ENCODE measurements at places on chromosomes 2 and 18. TPM values are rescaled to one million over a fixed set of nuclear protein-coding genes. Genes with fewer than 3 reads are reported as not detected.

PTPN4 gene
- polyA plus RNA-seq, result 21.2 TPM

IL1A gene
- 146 TPM for polyA plus RNA-seq

SKA1 gene
- polyA plus RNA-seq, result 1.1 TPM

DRC1 gene
- not detected for polyA plus RNA-seq

CDH7 gene
- polyA plus RNA-seq, result not detected

ARMC9 gene
- polyA plus RNA-seq, result 16.5 TPM

FOXI3 gene
- 0.02 TPM for polyA plus RNA-seq

DNA sequence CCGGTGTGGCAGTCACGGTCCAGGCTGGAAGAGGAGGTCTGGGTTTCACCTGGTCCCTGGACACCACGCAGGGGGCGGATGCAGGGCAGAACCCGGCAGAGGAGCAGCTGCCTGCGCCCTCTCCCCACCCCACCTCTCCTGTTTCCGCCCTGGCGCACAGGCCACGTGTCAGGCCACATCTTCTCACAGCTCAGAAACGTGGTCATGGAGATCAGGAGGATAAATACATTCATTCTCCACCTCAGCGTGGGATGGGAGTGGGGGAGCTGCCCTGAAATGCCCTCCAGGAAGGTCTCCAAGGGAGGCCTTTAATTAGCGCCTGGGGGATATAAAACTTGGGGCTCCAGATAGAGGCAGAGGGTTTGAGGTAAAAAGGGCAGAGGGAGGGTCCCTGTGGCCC, 142.0 kb downstream of the KCTD1 start:
- no peaks in the 10 kb centered on the region for H3K36me3 ChIP-seq
- H3K27me3 ChIP-seq, result no peaks in the 10 kb centered on the region
- H3K4me3 ChIP-seq, result no peak overlapping the region

- peaks cover 14% of the 10 kb centered on the region for H3K36me3 ChIP-seq
- peak overlapping the region; percentile 97 for H3K27ac ChIP-seq
- peak overlapping the region; percentile 66 for H3K4me3 ChIP-seq
- peaks cover 50% of the 10 kb centered on the region for H3K4me1 ChIP-seq
- no peaks in the 10 kb centered on the region for H3K27me3 ChIP-seq
Measured at GRCh38 chr18:9615280-9615797, 980 bp upstream of the PPP4R1 start.

GRCh38 chr2:224984637-224985036, 57.6 kb downstream of the DOCK10 start:
- peaks cover 7% of the 10 kb centered on the region for H3K4me1 ChIP-seq
- DNase-seq, result no peak
- no peaks in the 10 kb centered on the region for H3K36me3 ChIP-seq
- H3K27ac ChIP-seq, result no peak overlapping the region

DNA sequence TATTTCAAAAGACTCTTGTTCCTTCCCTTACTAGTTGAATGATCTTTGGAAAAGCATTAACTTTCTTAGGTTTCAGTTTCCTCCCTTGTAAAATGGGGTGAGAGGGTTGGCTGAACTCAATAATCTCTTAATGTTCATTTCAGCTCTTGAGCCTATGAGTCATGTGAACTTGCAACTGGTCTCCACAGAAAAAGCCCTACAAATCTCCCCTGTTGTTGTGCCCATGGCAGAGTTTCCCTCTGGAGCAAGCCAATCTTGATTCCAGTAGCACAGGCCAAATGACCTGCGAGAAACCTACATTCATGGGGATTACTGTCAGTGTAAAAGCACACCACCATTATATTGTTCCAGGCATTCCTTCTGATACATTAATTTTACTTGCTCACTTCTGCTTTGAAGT, 388.9 kb downstream of the ALK start:
- H3K27me3 ChIP-seq, result peaks cover 6% of the 10 kb centered on the region
- DNase-seq, result no peak
- H3K36me3 ChIP-seq, result no peaks in the 10 kb centered on the region

GRCh38 chr2:120508567-120509041, 162.7 kb downstream of the INHBB start:
- peaks cover 8% of the 10 kb centered on the region for H3K27me3 ChIP-seq
- no peak overlapping the region for H3K4me3 ChIP-seq
- no peak overlapping the region for H3K27ac ChIP-seq

DNA sequence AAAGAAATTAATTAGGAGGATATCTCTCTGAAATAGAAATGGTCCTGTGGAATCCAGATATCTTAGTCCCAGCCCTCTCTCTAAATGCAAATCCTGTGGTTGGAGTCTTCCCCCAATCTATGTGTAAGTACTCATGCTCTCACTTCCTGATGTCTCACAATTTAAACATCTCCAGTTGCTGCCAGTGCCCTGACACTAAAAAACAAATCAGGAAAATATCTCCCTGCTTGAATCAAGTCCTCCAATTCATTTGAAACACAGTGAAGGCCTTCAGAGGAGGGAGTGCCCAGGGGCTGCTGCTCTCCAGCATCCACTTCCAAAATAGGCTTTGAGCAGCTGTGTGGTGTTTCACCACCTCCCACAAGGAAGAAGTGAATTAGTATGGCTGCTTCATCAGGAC, 413.8 kb downstream of the RAD51AP2 start:
- no peaks in the 10 kb centered on the region for H3K4me1 ChIP-seq
- H3K27me3 ChIP-seq, result no peaks in the 10 kb centered on the region
- no peak overlapping the region for H3K4me3 ChIP-seq
- DNase-seq, result no peak
- no peaks in the 10 kb centered on the region for H3K36me3 ChIP-seq

- no peak for DNase-seq
- no peak overlapping the region for H3K4me3 ChIP-seq
- no peaks in the 10 kb centered on the region for H3K36me3 ChIP-seq
Measured at GRCh38 chr2:13474538-13474937, 757.8 kb downstream of the TRIB2 start.

- H3K27ac ChIP-seq, result peak overlapping the region; percentile 76
- H3K27me3 ChIP-seq, result no peaks in the 10 kb centered on the region
- H3K4me1 ChIP-seq, result peaks cover 68% of the 10 kb centered on the region
Measured at GRCh38 chr2:26768759-26769088, 4.6 kb downstream of the SLC35F6 start.

- no peak overlapping the region for H3K27ac ChIP-seq
- H3K4me1 ChIP-seq, result peaks cover 13% of the 10 kb centered on the region
- H3K36me3 ChIP-seq, result no peaks in the 10 kb centered on the region
- DNase-seq, result no peak
- H3K4me3 ChIP-seq, result no peak overlapping the region
- no peaks in the 10 kb centered on the region for H3K27me3 ChIP-seq
Measured at GRCh38 chr2:163351143-163351542, 384.7 kb downstream of the FIGN start.

GRCh38 chr2:65075176-65075575, 19.0 kb downstream of the CEP68 start:
- no peak overlapping the region for H3K4me3 ChIP-seq
- H3K4me1 ChIP-seq, result peaks cover 31% of the 10 kb centered on the region

GRCh38 chr18:10259901-10260300, 194.5 kb upstream of the APCDD1 start:
- H3K27ac ChIP-seq, result no peak overlapping the region
- no peak for DNase-seq
- H3K4me3 ChIP-seq, result no peak overlapping the region

DNA sequence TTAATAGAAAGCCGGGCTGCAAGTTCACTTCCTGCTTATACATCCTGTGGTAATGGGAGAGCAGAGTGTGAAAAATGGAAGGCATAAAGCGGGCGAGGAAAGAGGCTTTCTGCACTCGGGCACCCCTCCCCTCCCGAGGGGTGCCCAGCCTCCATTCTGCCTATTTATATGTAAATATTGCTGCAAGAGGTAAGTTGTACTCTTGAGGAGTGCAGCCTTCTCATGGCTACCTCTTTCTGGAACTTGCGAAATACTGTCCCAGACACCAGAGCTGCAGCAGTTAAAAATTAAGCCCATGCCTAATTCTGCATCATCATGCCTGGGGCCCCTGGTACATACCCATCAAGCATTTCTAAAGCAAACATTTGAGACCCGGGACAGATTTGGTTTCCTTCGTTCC, 156.0 kb downstream of the GBX2 start:
- no peaks in the 10 kb centered on the region for H3K4me1 ChIP-seq
- H3K4me3 ChIP-seq, result no peak overlapping the region
- no peaks in the 10 kb centered on the region for H3K27me3 ChIP-seq
- H3K27ac ChIP-seq, result no peak overlapping the region

DNA sequence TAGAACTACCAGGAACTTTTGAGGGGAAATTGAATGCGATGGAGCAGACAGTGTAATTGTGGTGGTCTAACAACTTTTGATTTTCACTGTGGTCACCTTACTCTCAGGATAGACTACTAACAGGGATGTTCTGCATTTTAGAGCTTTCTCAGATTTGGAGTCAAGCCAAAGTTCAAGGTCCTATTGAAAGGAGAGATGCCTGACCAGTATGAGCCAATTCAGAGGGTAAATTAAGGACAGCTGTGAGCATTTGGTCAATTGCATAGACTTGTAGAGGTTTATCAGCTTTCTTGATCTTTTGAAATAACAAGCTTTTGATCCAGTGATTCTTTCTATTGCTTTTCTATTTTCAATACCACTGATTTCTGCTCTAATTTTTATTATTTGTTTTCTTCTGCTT, 1095.7 kb upstream of the CNTNAP5 start:
- H3K27ac ChIP-seq, result no peak overlapping the region
- no peaks in the 10 kb centered on the region for H3K27me3 ChIP-seq

DNA sequence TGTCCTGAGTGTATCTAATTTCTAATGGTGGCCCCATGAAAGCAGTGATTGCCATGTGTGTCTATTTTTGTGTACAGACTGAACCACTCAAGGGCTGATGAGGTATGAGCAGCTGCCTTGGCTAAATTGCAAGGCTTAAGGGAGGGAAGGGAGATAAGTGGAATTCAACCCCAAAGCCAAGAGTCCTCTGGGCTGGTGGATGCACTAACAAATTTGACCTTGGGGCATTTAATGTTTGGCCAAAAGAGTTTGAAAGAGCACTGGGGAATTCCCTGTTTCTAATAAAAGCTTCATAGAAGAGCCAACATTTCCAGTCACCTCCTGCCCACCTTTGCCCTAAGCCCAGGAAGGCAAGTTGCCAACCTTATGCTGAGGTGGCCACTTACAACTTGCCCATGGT, 172.1 kb downstream of the SETBP1 start:
- peaks cover 2% of the 10 kb centered on the region for H3K36me3 ChIP-seq
- no peak for DNase-seq
- H3K27ac ChIP-seq, result no peak overlapping the region
- no peak overlapping the region for H3K4me3 ChIP-seq
- peaks cover 18% of the 10 kb centered on the region for H3K4me1 ChIP-seq

- no peaks in the 10 kb centered on the region for H3K36me3 ChIP-seq
- no peak overlapping the region for H3K27ac ChIP-seq
- DNase-seq, result no peak
- H3K4me3 ChIP-seq, result no peak overlapping the region
- H3K4me1 ChIP-seq, result no peaks in the 10 kb centered on the region
Measured at GRCh38 chr18:65411061-65411460, 339.8 kb upstream of the CDH7 start.

- no peak for DNase-seq
- no peak overlapping the region for H3K4me3 ChIP-seq
- no peaks in the 10 kb centered on the region for H3K36me3 ChIP-seq
- peaks cover 23% of the 10 kb centered on the region for H3K4me1 ChIP-seq
- no peaks in the 10 kb centered on the region for H3K27me3 ChIP-seq
Measured at GRCh38 chr18:61900504-61901281, 7.9 kb upstream of the RNF152 start.

DNA sequence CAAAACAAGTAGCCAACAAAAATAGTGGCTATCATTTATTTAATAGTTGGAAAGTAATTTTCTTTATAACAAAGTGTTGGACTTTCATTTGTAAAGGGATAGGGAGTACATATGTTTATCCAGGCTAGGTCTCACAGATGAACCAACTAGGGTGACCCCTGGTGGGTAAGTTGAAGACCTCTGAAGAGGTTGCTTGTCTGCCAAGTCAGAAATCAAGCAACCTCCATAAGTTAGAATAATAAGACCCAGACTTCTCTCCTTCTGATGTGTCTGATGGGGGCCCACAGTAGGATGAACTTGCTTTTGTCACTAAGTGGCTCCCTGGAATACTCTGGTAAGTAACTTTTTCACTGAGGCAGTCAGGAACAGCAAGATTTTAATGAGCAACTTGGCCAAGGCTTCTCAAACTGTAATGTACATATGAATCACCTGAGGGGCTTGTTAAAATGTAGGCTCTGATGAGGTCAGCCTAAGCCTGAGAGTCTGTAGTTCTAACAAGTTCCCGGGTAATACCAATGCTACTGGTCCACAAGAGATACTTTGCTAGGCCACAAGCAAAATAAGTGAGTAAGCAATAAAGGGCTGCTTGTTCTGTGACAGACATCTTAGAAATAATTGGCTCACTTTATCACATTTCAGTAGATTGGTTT, 319.6 kb downstream of the PIK3C3 start:
- no peak overlapping the region for H3K27ac ChIP-seq
- no peaks in the 10 kb centered on the region for H3K4me1 ChIP-seq
- H3K27me3 ChIP-seq, result no peaks in the 10 kb centered on the region
- no peak for DNase-seq

GRCh38 chr2:190880378-190881083, at the start of gene GLS:
GLS (plus strand) TSS chr2:190880821; CDS start chr2:190881085, 264 bp downstream.
- peak within 1 kb of the TSS; percentile 87 for H3K4me3 ChIP-seq
- peak within 1 kb of the TSS; percentile 91 for H3K27ac ChIP-seq
- DNase-seq, result no peak
- H3K4me1 ChIP-seq, result peaks cover 31% of the 10 kb centered on the region
- no peaks in the 10 kb centered on the region for H3K27me3 ChIP-seq

GRCh38 chr2:130375291-130376266, 19.7 kb downstream of the PTPN18 start:
- no peak for DNase-seq
- H3K27ac ChIP-seq, result no peak overlapping the region
- H3K4me1 ChIP-seq, result peaks cover 3% of the 10 kb centered on the region
- H3K4me3 ChIP-seq, result no peak overlapping the region

DNA sequence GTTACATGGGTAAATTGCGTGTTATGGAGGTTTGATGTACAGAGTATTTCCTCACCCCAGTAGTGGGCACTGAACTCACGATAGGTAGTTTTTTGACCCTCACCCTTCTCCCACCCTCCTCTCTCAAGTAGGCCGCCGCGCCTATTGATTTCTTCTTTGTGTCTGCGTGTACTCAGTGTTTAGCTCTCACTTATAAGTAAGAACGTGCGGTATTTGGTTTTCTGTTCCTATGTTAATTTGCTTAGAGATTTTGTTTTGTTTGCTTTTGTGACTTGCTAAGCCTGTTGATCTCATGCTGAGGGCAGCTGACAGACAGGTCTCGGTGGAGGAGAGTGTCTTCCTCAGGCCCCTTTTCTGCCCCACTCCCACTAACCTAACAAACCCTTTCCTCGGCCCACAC, 36.2 kb downstream of the ACOXL start:
- H3K27me3 ChIP-seq, result peaks cover 7% of the 10 kb centered on the region
- no peak for DNase-seq

GRCh38 chr2:240301256-240301795, 134.1 kb upstream of the GPC1 start:
- DNase-seq, result no peak
- no peaks in the 10 kb centered on the region for H3K36me3 ChIP-seq
- H3K4me1 ChIP-seq, result no peaks in the 10 kb centered on the region
- H3K27ac ChIP-seq, result no peak overlapping the region
- peaks cover 11% of the 10 kb centered on the region for H3K27me3 ChIP-seq
